Activated naive CD4-positive, alpha-beta T cell treated with anti-CD3 and anti-CD28 coated beads for 36 hours (primary cell): ENCODE measurements at places on chromosomes 16 and 17. TPM values are rescaled to one million over a fixed set of nuclear protein-coding genes. Genes with fewer than 3 reads are reported as not detected.
A peak's percentile ranks its signal among the peaks of the same experiment; 100 is the strongest.

CA7 gene
- not detected for total RNA-seq

BIRC5 gene
- 117 TPM for total RNA-seq

BMERB1 gene
- 9.0 TPM for total RNA-seq

PRR15L gene
- total RNA-seq, result not detected

TOP2A gene
- 410 TPM for total RNA-seq

RHBDF2 gene
- 13.3 TPM for total RNA-seq

C17orf50 gene
- total RNA-seq, result not detected

CDH15 gene
- total RNA-seq, result not detected

ZG16 gene
- not detected for total RNA-seq

CALB2 gene
- total RNA-seq, result not detected

SLC22A31 gene
- total RNA-seq, result 0.64 TPM

WNT9B gene
- total RNA-seq, result not detected

CHAD gene
- not detected for total RNA-seq

TMEM220 gene
- 0.94 TPM for total RNA-seq

- no peak overlapping the region for H3K27ac ChIP-seq
- peaks cover 20% of the 10 kb centered on the region for H3K4me1 ChIP-seq
- DNase-seq, result no peak
- H3K4me3 ChIP-seq, result no peak overlapping the region
- H3K27me3 ChIP-seq, result peaks cover 29% of the 10 kb centered on the region
- H3K36me3 ChIP-seq, result peaks cover 10% of the 10 kb centered on the region
Measured at GRCh38 chr17:74516561-74517328, 14.5 kb downstream of the CD300LB start.

DNA sequence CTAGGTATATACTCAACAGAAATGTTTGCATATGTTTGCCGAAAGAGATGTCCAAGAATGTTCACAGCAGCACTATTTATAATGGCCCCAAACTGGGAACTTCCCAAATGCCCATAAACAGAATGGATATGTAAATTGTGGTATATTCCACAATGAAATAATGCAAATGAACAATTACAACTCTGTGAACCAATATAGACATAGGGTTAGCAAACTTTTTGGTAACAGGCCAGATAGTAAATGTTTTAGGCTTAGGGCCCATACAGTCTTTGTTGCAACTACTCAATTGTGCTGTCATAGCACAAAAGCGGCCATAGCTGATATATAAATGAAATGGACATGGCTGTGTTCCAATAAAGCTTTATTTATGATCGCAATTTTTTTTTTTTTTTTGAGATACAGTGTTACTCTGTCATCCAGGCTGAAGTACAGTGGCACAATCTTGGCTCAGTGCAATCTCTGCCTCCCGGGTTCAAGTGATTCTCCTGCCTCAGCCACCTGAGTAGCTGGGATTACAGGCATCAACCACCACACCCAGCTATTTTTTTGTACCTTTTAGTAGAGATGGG lies 16.5 kb downstream of the XYLT1 start:
- H3K4me1 ChIP-seq, result peaks cover 23% of the 10 kb centered on the region
- no peak for DNase-seq
- H3K27me3 ChIP-seq, result no peaks in the 10 kb centered on the region

GRCh38 chr16:67277294-67277998 lies 1.9 kb upstream of the PLEKHG4 start:
- H3K4me1 ChIP-seq, result peaks cover 20% of the 10 kb centered on the region
- H3K27ac ChIP-seq, result peak overlapping the region; percentile 86
- peak; percentile 23 for DNase-seq
- peak overlapping the region; percentile 79 for H3K4me3 ChIP-seq
- peaks cover 13% of the 10 kb centered on the region for H3K36me3 ChIP-seq

GRCh38 chr16:71384073-71384724 lies 25.7 kb downstream of the CALB2 start:
- peaks cover 16% of the 10 kb centered on the region for H3K27me3 ChIP-seq
- no peaks in the 10 kb centered on the region for H3K36me3 ChIP-seq
- H3K27ac ChIP-seq, result no peak overlapping the region
- no peak overlapping the region for H3K4me3 ChIP-seq
- no peak for DNase-seq

GRCh38 chr17:27511168-27511883 lies 55.1 kb downstream of the KSR1 start:
- H3K27me3 ChIP-seq, result no peaks in the 10 kb centered on the region
- no peak overlapping the region for H3K27ac ChIP-seq
- DNase-seq, result no peak
- no peak overlapping the region for H3K4me3 ChIP-seq

DNA sequence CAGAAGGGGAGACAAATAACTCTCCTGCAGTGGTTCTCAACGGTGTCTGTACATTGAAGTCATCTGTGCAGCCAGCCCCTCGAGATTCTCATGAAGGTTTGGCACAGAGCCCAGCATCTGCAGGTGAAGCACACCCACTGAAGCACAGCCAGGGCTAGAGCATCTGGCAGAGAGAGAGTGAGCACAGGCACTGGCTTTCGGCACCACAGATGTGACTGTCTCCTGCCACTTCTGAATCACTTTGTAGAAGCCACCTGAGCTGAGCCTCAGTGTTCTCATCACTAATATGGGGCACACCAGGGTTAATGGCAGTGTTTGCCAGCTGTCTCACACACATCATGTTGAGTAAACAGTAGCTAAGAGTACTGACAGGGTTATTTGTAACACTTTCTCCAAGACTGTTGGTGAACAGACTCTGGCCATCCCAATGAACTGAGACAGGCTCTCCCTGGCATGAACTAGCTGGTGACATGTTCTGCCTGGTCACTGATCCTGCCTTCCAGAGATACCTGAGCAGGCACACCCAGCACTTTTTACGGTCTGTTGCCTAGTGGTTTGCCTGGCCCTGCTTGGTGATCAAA lies 10.9 kb downstream of the HSPB9 start:
- H3K4me1 ChIP-seq, result peaks cover 60% of the 10 kb centered on the region
- H3K36me3 ChIP-seq, result peaks cover 4% of the 10 kb centered on the region
- no peaks in the 10 kb centered on the region for H3K27me3 ChIP-seq
- peak; percentile 55 for DNase-seq
- no peak overlapping the region for H3K4me3 ChIP-seq

GRCh38 chr17:38585918-38586529 lies 19.7 kb downstream of the SRCIN1 start:
- no peak overlapping the region for H3K27ac ChIP-seq
- H3K36me3 ChIP-seq, result no peaks in the 10 kb centered on the region
- H3K4me3 ChIP-seq, result no peak overlapping the region

GRCh38 chr17:19619705-19620325 lies 28.7 kb upstream of the ALDH3A2 start:
- no peaks in the 10 kb centered on the region for H3K27me3 ChIP-seq
- DNase-seq, result no peak
- no peak overlapping the region for H3K27ac ChIP-seq
- no peaks in the 10 kb centered on the region for H3K4me1 ChIP-seq

DNA sequence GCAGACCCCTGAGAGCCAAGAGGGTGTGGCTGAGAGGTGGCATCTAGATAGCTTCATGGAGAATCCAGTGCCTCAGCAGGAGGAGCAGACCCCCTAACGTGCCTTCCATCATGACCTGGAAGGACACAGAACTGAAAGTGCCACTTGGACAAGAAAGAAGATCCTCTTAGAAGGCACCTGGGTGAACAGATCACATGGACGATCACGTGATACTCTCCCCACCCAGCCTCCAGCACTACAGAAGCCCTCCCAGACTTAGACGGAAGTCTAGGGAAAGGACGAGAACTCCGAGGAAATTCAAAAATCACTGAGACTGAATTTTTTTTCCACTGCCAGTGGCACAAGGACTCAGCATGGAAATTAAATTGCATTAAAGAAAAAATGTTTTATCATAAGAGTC lies 113.4 kb downstream of the MRM1 start:
- no peaks in the 10 kb centered on the region for H3K36me3 ChIP-seq
- H3K4me3 ChIP-seq, result no peak overlapping the region
- H3K27me3 ChIP-seq, result no peaks in the 10 kb centered on the region
- H3K27ac ChIP-seq, result no peak overlapping the region
- DNase-seq, result no peak

DNA sequence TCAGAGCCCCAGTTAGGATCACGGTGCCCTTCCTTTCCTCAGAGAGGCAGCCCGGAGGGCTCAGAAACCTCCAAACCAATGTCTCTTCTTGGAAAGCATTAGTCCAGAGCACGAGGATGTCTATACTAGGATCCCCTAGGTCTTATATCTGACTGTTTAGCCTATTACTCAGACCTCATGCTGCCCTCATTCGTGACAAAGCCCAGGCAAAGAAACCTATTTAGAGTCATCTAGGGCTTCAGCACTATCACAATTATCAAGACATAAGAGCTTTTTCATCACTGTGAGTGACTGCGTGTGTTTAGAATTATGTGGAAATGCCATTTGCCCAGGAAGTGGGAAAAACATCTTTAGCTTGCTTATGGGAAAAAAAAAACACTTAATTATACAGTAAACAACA lies 159.8 kb upstream of the NOL11 start:
- H3K27me3 ChIP-seq, result no peaks in the 10 kb centered on the region
- DNase-seq, result no peak
- H3K27ac ChIP-seq, result no peak overlapping the region

DNA sequence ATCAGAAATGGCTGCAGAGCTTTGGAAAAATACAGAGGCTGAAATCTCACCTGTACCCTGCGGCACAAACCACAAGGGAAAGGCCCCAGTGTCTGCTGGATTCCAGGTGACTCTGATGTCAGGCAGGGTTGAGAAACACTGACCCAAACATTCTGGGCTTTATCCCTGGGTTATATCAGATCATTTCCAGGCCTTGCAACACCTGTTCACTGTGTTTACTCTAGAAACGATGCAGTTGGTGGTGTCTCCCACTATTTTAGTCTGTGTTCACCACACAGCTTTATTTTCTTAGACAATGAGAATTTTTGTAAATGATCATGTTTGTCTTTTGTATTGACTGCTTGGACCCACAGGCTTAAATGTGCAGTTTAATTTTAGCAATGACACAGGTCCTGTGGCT lies 151.5 kb upstream of the SDK2 start:
- no peak for DNase-seq
- H3K27ac ChIP-seq, result no peak overlapping the region
- H3K4me1 ChIP-seq, result peaks cover 11% of the 10 kb centered on the region
- H3K36me3 ChIP-seq, result no peaks in the 10 kb centered on the region

DNA sequence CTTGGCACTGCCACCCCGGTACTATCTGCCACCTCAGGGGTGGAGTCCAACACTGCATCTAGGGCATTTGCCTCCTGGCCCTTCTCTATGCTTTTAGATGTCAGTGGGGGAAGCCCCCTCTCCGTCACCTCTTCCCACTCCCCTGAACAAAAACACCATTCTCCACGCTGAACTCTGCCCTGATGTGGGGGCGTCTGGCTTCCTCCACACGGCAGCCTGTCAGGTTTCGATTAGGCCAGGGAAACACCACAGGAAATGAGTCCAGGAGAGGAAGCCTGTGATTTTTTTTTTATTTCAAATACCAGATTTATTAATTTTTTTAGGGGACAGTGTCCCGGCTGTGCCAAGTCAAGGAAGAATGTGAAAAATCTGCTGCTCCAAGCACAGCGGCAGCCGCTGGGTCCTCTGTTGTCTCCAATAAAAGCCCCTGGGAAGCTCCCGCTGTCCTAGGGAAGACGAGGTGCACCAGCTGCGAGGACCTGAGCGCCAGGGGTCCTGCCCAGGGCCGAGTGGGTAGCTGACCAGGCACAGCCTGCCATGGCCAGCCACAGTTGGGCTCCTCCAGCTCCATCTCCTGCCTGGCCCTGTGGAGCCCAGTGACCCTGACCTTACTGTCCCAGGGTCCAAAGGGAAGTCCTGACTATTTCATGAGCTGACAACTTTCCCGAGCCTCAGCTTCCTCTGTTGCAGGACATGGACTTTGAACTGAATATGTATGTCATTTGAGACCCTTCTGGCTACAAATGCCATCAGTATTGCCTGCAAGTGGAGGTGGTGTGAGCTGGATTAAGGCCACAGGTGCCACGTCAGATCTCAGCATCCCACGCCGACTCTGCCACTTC lies 336.7 kb downstream of the FOXL1 start:
- H3K27me3 ChIP-seq, result no peaks in the 10 kb centered on the region
- H3K4me3 ChIP-seq, result no peak overlapping the region
- H3K27ac ChIP-seq, result no peak overlapping the region
- no peaks in the 10 kb centered on the region for H3K4me1 ChIP-seq
- no peak for DNase-seq
- H3K36me3 ChIP-seq, result no peaks in the 10 kb centered on the region

- no peaks in the 10 kb centered on the region for H3K27me3 ChIP-seq
- H3K36me3 ChIP-seq, result peaks cover 30% of the 10 kb centered on the region
- H3K4me3 ChIP-seq, result peak overlapping the region; percentile 82
- peak; percentile 77 for DNase-seq
- peak overlapping the region; percentile 89 for H3K27ac ChIP-seq
Measured at GRCh38 chr16:2008631-2009163, 924 bp downstream of the ZNF598 start.

GRCh38 chr17:52537421-52537820 lies 378.9 kb upstream of the CA10 start:
- no peak overlapping the region for H3K4me3 ChIP-seq
- no peak for DNase-seq
- H3K27ac ChIP-seq, result no peak overlapping the region
- no peaks in the 10 kb centered on the region for H3K4me1 ChIP-seq
- no peaks in the 10 kb centered on the region for H3K27me3 ChIP-seq

GRCh38 chr17:36085765-36086164 lies 4.2 kb downstream of the CCL3 start:
- H3K4me1 ChIP-seq, result peaks cover 20% of the 10 kb centered on the region
- DNase-seq, result no peak
- H3K36me3 ChIP-seq, result no peaks in the 10 kb centered on the region
- peaks cover 23% of the 10 kb centered on the region for H3K27me3 ChIP-seq
- no peak overlapping the region for H3K4me3 ChIP-seq
- H3K27ac ChIP-seq, result no peak overlapping the region

- H3K4me1 ChIP-seq, result no peaks in the 10 kb centered on the region
- H3K27ac ChIP-seq, result no peak within 1 kb of the TSS
- no peak for DNase-seq
- H3K27me3 ChIP-seq, result peaks cover 28% of the 10 kb centered on the region
Measured at GRCh38 chr16:84239909-84240308, at the start of gene KCNG4. Gene KCNG4 (minus strand): TSS chr16:84240012. CDS start chr16:84237485, 2,527 bp downstream.
